T-helper 2 cell (primary cell): ENCODE measurements at places on chromosomes 7 and 10.

- no peak for DNase-seq
These were observed 45.9 kb upstream of the PDLIM1 start for GRCh38 chr10:95336702-95337101.

DNA sequence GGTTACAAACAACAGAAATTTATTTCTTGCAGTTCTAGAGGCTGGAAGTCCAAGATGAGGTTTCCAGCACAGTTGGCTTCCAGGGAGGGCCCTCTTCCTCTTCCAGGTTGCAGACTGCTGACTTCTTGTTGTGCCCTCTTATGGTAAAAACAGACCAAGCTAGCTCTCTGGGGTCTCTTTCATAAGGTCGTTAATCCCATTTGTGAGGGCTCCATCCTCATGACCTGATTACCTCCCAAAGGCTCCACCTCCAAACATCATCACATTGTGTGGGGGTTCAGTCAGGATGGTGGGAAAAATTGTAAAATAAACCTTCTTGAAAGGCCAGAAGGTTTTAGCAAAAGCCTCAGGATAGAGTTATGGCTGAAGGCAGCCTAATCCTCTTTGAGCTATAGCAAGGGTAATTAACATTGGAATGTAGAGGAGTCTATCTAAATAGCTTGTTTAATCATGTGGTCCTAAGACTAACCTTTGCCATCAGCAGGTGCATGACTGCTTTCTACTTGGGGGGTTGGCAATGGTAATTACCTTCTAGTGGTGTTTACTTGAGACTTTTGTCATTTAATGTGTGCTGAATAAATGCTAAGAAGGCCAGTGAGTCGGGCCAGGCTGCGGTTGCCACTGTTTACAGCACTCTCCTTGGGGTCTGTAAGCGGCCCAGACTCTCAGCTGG, 80.8 kb downstream of the PPP1R17 start:
- no peak for DNase-seq

DNA sequence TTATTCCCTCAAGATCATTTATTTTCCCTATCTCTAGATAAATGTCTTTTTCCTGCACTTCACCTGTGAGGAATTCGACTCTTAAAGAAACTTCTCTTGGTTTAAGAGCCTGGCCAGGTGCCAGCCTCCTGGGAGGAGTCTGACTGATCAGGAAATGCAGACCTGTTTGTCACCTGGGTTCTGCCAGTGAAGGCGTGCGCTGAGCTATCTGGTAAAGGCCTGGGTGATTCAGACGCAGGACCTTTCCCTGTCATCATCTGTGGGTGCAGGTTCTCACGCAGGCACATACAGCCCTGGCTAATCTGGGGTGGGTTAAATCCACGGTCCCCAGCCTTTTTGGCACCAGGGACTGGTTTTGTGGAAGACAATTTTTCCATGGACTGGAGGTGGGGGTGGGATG, 65.3 kb upstream of the AQP1 start:
- no peak for DNase-seq

DNA sequence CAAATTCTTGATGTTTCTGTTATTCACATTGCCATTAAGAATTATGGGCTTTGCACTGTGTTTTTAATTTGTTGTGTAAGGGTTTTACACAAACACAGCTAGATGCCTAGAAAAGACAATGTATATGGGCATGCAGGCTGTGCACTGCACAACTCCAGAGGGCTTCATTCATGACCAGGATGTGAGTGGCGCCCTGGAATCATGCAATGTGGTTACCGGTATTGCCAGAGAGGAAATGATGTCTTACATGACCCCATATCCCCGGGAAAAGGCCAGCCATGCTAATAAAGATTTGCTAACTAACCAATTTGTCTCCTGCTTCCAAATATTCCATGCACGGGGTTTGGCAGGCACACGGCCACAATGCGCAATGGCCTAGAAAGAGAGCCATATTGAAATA, 16.9 kb downstream of the KCNMA1 start:
- DNase-seq: no peak

DNA sequence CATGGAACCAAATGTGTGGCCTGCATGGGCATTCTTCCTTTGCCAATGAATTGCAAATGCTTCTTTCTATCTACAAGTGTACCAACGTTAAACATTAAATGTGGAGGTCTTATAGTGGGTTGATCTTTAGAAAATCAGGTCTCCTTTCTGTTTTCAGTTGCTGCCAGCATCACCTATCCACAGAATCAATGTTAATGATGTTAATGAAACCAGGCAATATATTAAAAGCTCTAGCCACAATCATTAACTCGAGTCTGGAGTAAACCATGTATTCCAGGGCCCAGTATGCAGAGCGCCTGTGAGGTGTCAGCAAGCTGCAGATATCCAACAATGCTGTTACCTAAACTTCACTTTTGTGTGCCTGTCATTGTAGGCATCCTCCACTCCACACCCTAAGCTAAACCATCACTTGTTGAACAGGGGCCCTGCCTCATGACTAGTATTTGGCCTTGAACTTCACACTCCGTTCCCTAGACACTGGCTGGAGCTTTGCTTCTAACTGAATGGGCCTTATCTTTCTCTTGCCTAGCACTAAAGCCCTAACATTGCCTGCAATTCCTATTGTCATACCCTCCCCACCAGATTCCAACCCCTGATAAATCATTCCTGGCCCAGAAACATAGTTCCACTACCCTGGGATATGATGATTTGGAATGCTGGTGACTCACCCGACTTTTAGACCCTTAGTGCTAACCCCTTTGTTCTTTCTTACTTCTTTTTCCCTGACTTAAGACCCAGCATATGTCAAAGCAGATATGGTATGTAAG, 24.3 kb upstream of the ITGB8 start:
- DNase-seq: no peak

DNA sequence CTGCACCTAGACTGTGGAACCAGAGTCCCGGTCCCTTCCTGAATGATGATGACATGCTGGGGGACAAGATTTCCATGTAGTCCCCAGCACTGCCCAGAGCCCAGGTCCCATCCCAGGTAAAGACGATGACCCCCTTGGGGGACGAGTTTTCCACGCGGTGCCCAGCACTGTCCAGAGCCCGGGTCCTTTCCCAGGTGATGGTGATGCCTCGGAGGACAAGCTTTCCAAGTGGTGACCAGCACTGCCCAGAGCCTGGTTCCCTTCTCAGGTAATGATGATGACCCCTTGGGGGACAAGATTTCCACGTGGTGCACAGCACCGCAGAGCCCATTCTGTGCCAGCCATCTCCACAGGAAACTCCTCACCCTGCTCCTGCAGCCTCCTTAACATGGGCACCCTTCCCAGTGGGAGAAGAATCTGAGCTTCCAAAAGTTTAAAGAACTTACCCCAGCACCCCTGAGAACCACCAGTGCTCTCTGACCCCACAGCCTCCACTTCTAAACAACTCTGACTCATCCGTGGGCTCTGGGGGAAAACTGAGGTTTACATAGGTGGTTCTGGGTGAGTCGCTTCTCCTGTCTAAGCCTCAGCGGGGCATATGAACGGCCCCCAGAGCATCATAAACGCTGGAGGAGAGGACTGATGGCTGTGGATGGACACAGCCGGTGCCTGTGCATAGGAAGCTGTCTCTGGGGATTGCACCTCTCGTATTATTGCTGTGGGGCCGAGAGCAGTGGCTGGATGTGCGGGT, 233.2 kb downstream of the TCERG1L start:
- DNase-seq: no peak

DNA sequence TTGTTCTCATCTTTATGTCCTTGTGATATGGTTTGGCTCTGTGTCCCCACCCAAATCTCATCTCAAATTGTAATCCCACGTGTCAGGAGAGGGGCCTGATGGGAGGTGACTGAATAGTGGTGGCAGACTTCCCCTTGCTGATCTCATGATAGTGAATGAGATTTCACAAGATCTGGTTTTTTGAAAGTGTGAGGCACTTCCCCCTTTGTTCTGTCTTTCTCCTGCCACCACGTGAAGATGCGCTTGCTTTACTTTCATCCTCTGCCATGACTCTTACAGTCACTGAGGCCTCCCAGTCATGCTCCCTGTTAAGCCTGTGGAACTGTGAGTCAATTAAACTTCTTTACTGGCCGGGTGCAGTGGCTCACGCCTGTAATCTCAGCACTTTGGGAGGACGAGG, 161.0 kb downstream of the HERPUD2 start:
- no peak for DNase-seq

GRCh38 chr7:130695840-130696239, 9.5 kb upstream of the TSGA13 start:
- peak; percentile 1 for DNase-seq

DNA sequence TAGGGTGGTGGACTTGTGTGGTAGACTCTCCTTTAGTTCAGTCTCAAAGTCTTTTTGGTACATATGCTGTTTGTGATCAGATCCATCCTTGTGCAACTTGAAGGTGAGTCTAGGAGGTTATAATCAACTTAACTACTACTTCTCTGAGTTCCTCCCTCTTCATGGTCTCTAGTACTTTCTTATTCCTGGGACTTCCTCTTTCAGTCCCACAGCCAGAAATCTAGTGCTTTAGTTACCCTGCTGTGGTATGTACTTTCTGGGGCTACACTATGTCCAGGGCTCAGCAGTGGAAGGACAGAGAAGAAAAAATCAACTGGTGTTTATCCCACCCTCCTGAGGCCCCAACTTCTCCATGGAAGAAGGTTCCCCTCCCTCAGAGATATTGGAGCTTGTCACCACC, 19.4 kb upstream of the ATAD1 start:
- no peak for DNase-seq

GRCh38 chr7:5607951-5608656, 173.4 kb downstream of the RNF216 start:
- DNase-seq: no peak

- no peak for DNase-seq
These were observed at the start of gene FXYD4 for GRCh38 chr10:43371418-43371817. TSS of gene FXYD4 (plus strand) at chr10:43371636. CDS start at chr10:43373747, 2,111 bp downstream.

GRCh38 chr7:114718861-114719260, 203.0 kb upstream of the MDFIC start:
- no peak for DNase-seq

DNA sequence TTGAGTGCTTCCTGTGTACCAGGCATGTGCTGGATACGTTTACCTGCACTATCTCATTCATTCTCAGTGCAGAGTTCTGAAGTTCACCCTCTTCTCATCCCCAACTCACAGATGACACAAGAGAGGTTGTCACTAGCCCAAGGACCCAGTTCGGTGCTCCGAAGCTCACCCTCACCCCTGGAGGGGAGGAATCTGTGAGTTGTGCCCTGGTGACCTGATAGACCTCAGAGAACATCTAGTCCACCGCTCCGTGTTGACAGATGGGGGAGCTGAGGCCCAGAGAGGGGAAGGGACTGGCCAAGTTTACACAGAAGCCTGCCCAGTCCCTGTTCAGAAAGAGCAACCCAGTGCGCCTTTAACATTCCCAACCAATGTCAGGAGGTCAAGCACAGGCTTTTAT, 44.8 kb upstream of the EMX2 start:
- DNase-seq: no peak

DNA sequence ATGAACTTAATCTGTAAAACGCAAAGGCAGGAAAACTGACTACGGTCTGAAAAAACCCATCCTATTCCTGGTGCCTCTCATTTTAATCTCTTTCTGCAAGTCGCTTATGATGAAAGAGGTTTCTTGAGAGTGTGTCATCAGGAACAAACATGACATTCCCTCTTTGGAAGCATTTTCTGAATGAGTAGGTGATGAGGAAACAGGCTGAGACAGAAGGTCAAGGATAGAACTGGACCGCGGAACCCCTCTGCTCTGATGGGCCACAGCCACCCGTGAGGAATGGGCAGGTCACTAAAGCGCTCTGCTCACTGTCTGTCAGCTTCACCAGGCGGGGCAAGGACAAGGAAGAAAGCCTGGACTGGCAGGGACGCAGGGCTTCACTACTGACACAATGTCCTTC, 28.6 kb downstream of the BEND7 start:
- DNase-seq: no peak

DNA sequence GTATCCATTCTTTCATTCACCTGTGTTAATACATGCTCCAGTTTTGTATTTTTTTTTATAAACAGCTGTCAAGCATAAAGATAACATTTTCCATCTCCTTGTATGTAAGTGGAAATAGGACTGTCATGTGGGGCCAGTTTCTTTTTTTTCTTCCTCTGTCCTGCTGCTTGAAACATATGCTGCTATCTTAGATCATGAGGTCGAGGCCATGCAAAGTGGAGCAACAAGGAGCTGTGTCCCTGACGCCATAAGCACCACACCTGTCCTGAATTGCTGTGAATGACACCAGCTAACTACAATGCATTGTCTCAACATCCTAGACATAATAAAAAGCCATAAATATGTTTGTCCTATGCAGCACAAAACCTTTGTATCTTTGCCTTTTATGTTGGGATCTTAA, 37.7 kb upstream of the SLC26A4 start:
- DNase-seq: no peak

DNA sequence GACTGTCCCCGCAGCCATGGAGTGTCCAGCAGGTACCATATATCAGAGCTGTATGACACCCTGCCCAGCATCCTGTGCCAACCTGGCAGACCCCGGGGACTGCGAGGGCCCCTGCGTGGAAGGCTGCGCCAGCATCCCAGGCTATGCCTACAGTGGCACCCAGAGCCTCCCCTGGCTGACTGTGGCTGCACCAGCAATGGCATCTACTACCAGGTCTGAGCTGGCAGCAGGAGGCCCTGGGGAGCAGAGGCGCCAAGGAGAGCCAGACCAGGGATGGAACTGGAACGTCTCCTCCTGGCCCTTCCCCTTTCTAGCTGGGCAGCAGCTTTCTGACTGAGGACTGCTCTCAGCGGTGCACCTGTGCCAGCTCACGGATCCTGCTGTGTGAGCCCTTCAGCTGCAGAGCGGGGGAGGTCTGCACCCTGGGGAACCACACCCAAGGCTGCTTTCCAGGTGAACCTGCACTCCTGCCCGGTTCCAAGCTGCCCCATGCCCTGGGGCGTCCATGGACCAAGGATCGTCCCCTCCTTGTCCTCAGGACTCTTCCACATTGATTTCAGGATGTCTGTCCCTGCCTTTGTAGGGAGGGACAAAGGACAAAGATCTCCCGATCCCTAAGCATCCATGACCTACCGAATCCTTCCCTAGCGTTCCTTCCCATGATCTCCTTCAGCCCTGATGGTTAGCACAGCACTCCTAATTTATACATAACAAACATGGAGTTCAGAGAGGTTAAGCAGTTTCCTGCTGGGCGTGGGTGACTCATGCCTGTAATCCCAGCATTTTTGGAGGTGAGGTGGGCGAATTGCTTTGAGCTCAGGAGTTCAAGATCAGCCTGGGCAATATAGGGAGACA, 33.3 kb downstream of the EPHB4 start:
- DNase-seq: no peak

- DNase-seq: no peak
These were observed 16.5 kb upstream of the TLX1 start for GRCh38 chr10:101114646-101115045.

- DNase-seq: no peak
These were observed 578 bp downstream of the HTRA1 start for GRCh38 chr10:122461729-122462532.

GRCh38 chr10:35328404-35329037, 7.8 kb upstream of the CCNY start:
- DNase-seq: peak; percentile 69
